Effector memory CD8-positive, alpha-beta T cell (primary cell): ENCODE measurements at places on chromosomes 2 and 18.
A peak's percentile ranks its signal among the peaks of the same experiment; 100 is the strongest.

DNA sequence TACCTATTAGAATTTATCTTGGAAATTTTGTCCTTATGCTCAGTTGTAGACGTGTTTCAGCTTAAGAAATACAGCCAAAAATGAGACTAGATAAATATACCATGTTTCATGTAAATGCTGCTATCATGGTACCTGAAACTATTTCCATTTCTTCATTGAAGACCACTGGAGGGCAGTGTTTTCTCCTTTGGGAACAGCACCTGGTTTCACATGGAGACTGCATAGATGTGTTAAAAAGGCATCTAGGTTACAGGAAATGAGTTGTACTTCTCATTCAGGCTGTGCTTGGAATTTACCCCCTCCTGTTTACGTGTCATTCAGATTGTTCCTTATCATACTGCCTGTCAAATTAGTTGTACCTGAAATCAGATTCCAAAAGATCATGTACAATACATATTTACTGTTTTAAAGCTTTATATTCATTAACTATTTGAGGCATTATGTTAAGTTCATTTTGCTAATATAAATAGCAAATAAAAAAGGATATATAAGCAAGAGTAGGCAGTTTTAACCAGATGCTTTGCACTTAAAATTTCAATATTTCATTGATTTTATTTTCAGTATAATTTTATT lies 57.3 kb upstream of the PSMD14 start:
- DNase-seq = no peak

- DNase-seq = no peak
Observed at GRCh38 chr2:100754951-100755350, 65.0 kb upstream of the NPAS2 start.

GRCh38 chr18:77736842-77737241 lies 487.2 kb downstream of the GALR1 start:
- DNase-seq = no peak

DNA sequence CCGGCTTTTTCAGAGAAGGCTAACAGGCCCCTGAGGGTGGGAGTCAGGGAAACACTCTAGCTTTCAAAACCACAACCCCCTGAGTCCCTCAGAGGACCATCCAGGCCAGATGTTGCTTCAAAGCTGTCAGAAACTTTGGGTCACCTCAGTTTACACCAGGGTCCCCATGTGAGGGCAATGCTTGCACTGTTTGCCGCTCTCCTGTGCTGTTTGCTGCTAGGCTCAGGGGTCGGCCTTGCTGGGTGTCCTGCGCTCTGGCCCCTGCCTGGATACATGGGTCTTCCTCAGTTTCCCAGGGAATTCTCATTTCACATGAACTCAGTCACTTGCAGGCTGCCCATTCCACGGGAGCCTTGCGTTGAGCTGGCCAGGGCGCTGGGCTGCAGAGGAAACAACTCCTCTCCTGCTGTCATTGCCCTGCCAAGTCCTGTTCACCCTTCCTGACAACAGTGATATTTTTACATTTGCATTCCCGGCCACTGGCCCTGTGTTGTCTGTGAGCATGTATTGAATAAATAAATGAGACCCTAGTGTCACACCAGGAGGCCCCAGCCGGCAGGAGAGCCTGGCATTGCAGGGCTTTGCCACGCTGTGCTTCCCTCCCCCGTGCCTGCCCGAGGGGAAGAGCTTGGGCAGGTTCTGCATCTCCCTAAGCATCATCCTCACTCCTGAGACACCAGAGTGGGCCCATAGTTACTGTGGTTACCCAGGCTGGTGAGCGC lies 73.2 kb upstream of the RAB6C start:
- DNase-seq = no peak

GRCh38 chr2:239275044-239275685 lies 125.7 kb downstream of the HDAC4 start:
- peak; percentile 79 for DNase-seq

- no peak for DNase-seq
Observed at GRCh38 chr2:128450211-128451024, 131.8 kb upstream of the HS6ST1 start.

DNA sequence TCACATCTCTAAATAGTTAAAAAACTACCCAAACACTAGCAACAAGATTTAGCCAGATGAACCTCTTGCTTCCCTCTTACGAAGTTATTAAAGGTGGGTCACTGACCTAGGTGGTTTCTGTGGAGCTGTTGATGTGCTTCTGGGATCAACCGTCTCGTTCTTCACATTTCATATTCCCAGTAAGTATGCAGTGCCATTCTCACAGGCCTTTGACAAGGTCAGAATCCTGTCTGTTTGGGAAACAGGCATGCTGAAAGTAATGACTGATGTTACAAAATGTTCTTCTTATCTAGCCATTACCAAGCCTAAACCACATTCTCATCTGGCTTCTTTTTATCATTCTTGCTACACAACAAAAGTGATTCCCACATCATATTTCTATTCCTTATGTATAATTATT lies 70.3 kb downstream of the WDR7 start:
- no peak for DNase-seq

DNA sequence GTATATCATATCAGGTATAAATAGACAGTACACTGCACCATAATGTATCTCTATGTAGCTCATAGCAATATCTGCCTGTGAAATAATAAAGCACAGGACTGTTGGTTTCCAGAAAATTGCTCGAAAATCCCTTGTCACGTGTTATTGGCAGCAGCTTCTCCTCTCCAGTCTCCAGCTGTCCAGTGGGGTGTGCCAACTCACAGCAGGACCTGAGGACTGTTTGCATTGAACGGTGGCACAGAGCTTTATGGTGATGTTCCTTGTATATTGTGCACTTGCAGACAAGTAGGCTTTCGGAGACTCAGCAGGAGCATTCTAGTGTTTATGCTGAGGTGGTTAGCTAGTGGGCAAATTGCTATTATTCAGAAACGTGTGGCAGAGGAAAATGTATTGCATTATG lies 182.2 kb upstream of the ATP5MC3 start:
- no peak for DNase-seq

GRCh38 chr2:8779795-8780671 lies 57.4 kb downstream of the KIDINS220 start:
- no peak for DNase-seq

- DNase-seq = no peak
Observed at GRCh38 chr2:53848062-53848461, 11.7 kb downstream of the GPR75 start.

DNA sequence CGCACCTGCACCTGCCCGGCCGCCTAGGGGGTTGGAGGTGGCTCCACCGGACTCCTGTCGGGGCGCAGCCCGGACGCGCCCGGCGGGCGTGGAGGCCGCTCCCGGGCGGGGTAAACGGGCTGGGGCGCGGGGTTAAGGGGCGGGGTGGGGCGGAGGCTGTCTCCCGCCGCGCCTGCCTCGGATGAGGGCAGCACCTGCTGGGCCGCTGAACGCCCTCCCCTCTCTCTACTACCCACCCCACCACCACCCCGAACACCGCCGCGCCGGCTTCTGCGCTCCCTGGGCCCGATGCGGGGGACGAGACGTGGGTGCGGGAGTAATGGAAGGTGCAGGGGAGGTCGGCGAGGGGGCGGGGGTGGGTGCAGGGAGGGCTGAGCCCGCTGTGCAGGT lies 224.8 kb upstream of the ID2 start:
- DNase-seq = no peak

- DNase-seq = no peak
Observed at GRCh38 chr18:79989195-79989497, 783 bp upstream of the TXNL4A start.

GRCh38 chr18:22545066-22545760 lies 127.5 kb upstream of the CTAGE1 start:
- no peak for DNase-seq

GRCh38 chr18:79139206-79139605 lies 70.0 kb downstream of the ATP9B start:
- DNase-seq = peak; percentile 27

GRCh38 chr2:163373496-163373895 lies 362.3 kb downstream of the FIGN start:
- no peak for DNase-seq

GRCh38 chr2:20027705-20028434 lies 15.4 kb upstream of the MATN3 start:
- no peak for DNase-seq

DNA sequence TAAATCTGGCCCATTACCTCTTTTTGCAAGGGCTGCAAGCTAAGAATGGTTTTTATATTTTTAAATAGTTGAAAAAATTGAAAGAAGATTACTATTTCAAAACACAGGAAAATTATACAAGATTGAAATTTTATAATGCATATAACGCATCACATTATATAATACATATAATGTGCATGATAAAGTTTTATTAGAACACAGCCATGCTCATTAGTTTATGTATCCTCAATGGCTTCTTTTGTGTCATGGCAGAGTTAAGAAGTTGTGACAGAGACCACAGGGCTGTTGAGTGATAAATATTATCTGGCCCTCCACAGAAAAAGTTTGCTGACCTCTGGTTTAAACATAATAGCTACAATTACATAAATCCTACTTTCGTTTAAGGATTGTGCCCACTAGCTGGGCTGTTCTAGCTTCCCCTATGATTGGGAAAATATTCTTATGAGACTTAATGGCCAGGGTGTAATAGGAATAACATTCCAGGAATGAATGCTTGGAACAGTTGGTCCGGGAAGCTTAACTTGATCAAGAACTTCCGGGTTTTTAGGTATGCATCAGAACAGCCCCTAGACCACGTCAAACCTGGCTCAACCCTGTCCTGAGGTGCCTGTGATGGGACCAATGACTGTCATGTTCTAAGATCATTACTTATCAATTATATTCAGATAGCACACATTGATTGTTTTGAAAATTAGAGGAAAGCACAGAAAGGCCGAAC lies 98.7 kb upstream of the LPIN2 start:
- no peak for DNase-seq

GRCh38 chr18:30999186-30999585 lies 43.4 kb downstream of the DSC3 start:
- DNase-seq = no peak
